ENCODE measurements at places on chromosomes 3 and 15.
A peak's percentile ranks its signal among the peaks of the same experiment; 100 is the strongest.

- no peak for DNase-seq
These were observed 12.2 kb upstream of the UPK1B start for GRCh38 chr3:119161240-119161639.

DNA sequence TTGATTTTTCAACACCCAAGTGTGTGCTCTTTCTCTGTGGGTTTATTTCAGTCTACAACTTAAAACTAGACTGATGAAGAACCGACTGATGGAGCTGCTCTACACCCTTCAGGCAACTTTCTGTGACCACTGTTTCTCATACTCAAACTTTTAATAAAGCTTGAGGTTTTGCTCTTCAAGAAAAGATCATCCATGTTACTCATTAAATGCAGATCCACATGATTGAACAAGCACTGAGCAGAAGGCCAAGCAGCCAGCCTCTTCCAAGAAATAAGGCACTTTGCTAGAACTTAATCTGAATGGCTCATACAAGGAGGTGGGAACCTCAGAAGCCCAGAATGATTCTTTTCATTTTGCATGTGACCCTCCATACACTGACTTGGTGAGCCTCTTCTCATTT is 8.7 kb downstream of the SLC27A2 start:
- no peak for DNase-seq

GRCh38 chr15:96627031-96627568 is 296.6 kb downstream of the NR2F2 start:
- no peak for DNase-seq

DNA sequence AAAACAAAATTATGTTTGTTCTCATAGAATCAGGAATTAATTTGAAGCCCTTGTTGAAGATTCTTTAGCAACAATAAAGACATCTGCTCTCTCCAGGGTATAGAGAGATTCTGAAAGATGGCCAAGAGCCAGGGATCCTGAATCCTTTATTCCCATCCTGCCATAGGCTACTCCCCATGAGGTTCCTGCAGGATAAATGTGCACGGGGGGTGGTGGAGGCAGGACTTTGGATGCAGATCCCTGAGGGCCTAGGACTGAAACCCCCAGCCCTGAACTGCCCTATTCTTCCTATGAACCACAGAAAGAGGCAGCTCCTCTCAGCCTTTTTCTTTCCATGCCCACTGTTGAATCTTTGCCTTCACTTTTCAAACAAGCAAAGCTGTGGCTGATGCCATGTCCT is 17.1 kb downstream of the TMEM108 start:
- DNase-seq = no peak

DNA sequence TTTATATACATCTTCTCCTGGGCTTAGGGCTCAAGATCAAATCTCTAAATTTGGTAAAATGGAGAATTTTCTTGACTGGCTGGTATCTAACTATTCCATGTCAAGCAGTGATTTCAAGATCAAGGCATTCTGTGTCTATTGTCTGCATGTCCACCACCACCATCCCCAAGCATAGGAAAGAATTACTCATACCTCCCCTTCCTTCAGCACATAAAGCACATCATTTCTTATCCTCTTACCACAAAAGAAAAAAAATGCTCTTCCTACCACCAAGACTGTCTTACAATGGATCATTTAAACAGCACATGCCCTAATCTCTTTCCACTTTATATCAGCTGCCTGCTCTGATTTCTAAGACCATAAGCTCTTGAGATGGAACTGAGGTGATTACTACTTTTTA is 470.5 kb upstream of the THBS1 start:
- DNase-seq = no peak

DNA sequence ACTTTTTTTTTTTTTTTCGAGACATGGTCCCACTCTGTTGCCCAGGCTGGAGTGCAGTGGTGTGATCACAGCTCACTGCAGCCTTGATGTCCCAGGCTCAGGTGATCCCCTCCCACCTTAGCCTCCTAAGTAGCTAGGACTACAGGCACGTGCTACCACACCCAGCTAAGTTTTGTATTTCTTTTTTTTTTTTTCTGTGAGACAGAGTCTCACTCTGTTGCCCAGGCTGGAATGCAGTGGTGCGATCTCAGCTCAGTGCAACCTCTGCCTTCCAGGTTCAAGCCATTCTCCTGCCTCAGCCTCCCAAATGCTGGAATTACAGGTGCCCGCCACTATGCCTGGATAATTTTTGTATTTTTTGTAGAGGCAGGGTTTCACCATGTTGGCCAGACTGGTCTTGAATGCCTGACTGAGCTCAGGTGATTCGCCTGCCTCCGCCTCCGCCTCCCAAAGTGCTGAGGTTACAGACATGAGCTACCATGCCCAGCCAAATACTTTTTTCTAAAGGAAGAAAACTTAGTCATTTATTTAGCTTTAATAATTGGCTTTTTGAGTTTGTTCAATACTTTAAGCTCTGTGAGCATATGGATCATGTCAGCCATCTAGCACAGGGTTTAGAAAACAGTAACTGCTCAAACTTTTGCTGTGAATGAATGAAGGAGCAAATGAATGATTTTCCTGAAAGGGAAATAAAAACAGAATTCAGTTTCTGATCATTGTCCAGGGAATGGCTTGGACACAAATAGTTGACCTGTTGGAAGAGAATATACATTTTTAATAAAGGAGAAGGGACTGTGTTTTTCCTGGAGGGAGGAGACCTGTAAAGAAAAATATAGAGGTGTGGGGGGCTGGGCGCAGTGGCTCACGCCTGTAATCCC is 26.0 kb downstream of the UBE2E1 start:
- no peak for DNase-seq

GRCh38 chr15:99126930-99127329 is 22.1 kb downstream of the SYNM start:
- no peak for DNase-seq

- no peak for DNase-seq
These were observed 956 bp downstream of the ZIC1 start for GRCh38 chr3:147410116-147410525.

DNA sequence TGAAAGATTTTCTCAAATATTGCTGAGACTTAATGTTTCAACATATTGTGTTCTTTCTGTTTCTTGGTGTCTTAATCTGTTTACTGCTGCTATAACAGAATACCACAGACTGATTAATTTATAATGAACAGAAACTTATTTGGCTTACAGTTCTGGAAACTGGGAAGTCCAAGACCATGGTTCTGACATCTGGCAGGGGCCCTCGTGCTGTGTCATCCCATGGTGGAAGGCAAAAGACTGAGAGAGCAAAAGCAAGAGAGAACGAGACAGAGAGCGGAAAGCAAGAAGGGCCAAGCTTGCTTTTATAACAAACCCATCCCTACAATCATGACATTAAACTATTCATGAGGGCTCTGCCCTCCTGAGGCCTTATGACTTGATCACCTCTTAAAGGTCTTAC is 88.7 kb downstream of the ARNT2 start:
- DNase-seq = no peak

GRCh38 chr3:192128922-192129321 is 598.4 kb downstream of the FGF12 start:
- no peak for DNase-seq

GRCh38 chr3:173730391-173730790 is 332.8 kb downstream of the NLGN1 start:
- DNase-seq = no peak

DNA sequence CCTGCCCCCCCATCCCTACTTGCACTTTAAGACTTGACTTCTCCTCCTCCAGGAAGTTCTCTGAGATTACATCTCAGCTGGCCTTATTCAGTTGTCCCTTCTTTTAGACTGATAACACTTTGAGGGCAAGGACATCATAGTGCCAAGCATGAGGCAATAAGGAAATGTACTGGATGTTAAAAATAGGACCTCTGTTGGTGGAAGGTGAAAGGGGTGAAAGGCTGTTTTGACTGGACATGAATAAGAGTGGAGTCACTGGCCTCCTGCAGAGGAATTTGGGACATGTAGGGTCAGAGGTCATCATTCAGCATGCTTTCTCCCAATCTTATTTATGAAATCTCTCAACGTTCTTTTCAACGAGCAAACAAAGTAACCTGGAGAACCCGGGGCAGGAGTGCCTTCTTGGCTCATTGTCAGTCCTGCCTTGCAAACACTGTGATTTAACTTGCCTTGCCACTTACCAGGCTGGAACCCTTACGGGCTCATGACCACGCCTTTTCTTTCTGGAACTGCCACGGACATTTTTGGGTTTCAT is 38.6 kb downstream of the TRIM71 start:
- no peak for DNase-seq

DNA sequence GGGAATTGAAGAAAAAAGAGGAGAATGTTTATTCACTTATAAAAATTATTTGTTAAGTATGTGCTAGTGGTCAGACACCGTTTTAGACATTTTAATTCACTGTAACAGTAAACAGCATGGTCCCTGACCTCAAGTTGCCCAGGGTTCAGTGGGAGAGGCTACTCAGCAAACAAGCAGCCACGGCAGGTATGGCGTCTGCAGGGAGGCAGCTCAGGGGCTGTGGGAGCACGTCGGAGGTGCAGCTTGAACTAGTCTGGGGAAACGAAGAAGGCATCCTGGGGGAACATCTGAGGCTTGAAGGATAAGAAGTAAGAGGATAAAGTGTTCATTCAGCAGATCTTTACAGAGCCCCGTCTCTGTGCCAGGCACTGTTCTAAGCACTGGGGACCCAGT is 66.0 kb downstream of the CRTC3 start:
- no peak for DNase-seq

GRCh38 chr3:151580591-151580990 is 119.7 kb upstream of the IGSF10 start:
- no peak for DNase-seq

DNA sequence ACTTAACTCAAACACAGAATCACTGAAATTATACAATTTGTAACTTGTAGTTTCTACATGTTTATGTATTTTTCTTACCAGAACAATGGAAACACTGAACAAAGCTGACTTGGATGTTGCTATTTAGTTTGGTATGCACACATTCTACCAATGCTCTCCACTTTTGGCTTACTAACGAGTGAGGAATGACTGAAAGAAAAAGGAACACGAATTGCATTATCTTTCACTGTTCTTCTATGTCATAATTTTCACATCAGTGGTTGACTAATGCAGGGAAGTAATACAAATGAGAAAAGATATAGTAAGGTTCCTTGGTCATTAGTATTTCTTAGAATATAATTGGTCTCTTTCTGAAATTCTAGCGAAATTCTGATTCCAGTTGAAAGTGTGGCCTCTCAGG is 9.8 kb upstream of the CNTN3 start:
- no peak for DNase-seq

- DNase-seq = no peak
These were observed 4.6 kb downstream of the ANXA2 start for GRCh38 chr15:60392986-60393790.

GRCh38 chr3:23810343-23811184 is 4.8 kb downstream of the UBE2E1 start:
- peak; percentile 41 for DNase-seq

- DNase-seq = no peak
These were observed 19.6 kb downstream of the HSPBAP1 start for GRCh38 chr3:122773944-122774509.

DNA sequence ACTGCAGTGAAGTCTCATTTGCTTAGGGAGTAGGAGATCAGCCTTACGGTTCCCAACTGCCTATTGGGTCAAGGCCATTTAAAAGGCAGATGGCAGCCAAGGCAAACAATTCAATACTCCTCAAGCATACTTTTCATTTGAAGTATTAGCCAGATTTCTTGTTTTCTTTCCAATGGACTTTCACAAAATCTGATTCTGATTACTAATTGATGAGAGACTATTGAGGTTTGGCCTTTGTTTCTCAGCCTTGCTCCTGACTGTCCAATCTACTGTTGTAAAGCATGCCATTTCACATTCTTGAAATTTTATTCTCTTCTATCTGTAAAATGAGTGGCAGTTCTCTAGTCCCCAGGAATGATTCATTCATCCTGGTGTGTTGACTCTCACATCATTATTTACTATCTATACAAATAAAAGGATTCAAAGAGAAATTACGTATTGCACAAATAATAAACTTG is 166.2 kb upstream of the TGFBR2 start:
- no peak for DNase-seq

GRCh38 chr3:40173227-40173721 is 136.2 kb upstream of the EIF1B start:
- DNase-seq = no peak

- DNase-seq = no peak
These were observed 662 bp upstream of the GLCE start for GRCh38 chr15:69159805-69160140.

DNA sequence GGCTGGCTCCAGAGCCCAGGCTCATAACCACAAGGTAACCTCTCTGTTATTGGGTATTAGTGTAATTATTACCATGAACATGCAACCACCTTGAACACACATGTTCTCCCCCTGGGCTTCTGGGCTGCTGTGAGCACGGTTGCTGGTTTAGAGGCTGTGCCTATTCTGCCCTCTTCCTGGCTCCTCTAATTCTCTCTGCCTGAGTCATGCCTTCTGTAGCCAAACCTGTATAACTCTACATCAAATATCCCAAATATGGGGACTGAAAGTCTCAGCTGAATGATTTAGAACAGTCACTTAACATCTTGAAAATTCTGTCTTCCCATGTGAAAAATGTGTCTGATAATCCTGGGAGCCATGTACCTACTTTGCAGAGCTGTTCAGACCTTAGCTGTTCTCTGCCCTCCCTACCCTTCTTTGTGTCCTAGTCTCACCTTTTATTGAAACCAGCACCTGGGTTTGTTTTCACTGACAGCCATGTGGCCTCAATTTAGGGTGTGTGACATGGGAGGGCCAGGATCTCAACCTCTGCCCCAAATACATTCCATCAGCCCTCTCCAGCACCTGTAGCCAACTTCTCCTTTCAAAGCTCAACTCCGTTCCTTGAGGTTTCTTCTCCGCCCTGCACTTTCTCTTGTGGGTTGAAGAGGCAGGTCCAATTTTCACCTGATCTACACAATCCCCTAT is 60.7 kb downstream of the PDZRN3 start:
- DNase-seq = no peak

DNA sequence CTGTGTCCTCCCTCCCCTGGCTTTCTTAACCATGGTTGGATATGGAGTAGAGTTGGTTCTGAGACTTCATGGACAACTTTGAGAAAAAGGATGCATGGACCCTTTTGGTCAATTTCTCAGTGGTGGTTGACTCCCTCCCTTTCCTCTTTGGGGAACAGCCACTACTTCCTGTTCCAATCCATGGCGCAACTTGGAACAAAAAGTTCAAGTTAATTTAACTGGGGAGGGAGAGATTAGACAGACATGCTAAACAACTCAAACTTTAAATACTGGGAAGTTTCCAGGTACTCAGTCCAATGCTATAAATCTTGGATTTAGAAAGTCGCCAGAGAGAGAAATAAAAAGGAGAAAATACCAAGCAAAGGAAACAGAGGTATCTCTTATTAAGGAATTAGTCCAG is 202.2 kb downstream of the PDZRN3 start:
- no peak for DNase-seq

Measured in GM12891 (cell line).